ENCODE measurements at places on chromosomes 12 and 14.

- no peak for DNase-seq
Observed at GRCh38 chr12:2335916-2336315, 283.1 kb downstream of the CACNA1C start.

GRCh38 chr12:47772094-47772660 is 861 bp upstream of the SLC48A1 start:
- no peak for DNase-seq

DNA sequence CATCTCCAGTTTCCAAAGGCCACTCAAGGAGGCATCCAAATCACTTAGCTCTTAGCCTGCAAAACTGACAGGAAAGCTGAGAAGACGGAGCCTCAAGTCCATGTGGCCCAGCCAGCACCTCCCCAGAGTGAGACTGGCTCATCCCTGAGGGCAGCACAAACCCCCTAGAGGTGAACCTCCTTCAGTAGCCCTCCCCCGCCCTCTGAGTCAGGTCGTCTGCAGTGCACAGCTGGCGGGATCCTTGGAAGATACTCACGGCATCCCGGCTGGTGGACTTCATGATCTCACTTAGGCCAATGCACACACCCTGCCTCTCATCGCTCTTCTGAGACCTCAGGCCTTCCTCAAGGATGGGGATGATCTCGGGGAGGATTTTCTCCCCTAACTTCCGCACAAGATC is 24.1 kb upstream of the RAB35 start:
- DNase-seq, result no peak

- DNase-seq, result no peak
Observed at GRCh38 chr14:63290741-63291430, 27.8 kb downstream of the GPHB5 start.

DNA sequence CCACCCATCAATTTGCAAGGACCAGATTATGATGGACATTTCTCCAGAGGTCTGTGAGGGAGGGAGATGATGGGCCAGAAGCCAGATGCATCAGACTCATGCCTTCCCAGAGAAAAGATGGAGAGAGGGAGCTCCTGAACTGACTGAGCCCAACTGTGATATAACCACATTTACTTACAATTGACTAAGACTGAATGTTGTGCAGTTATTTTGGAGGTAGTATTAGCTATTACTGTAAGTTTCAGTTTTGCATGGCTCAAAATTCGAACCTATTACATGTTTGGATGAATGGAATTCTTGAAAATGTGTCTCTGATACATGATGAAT is 211.1 kb upstream of the SFSWAP start:
- no peak for DNase-seq
